Myocyte (in vitro differentiated cells): ENCODE measurements at places on chromosomes 4 and X.
A peak's percentile ranks its signal among the peaks of the same experiment; 100 is the strongest.

DNA sequence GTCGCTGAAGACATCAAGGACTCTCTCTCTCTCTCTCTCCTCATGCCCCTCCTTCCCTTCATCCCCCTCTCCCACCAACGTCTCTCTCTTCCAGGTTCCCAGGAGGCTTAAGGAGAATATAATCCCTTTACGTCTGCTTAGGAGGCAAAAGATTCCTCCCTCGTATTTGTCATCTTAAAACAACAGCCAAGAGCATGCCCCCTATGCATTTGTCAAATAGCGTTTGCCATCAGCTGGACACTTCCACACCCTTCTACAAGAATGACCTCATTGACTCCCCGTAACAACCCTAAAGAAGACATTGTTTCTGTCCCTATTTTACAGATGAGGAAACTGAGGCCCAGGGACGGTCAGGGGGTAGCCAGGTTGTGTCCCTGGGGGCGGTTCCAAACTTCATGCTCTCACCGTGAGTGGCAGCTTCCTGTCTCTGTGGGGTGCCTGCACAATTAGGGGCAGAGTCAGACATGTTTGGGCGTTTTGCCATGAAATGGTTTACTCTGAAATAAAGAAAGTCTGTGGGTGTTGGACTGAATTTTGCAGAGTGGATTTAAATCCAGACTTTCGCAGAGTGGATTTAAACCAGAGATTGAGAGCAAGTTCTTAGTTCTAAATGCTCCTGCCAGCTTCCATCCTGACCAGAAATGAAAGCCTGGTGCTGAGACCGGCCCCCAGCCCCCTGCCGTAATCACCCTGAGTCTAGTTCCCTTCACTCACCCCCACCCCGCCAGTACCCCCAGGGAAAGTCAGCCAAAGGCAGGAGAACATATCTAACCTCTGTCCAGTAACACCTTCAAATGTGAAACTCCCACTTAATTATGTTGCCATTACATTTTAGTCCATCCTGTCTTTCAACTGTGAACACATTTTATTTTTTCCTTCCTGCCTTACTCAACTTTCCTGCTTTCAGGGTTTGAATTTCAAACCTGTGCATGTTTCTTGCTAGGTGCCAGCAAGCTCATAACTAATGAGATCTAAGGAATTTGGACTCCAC lies 44.3 kb upstream of the TBL1X start:
- DNase-seq = no peak

GRCh38 chr4:104818579-104818978 lies 323.9 kb upstream of the CXXC4 start:
- no peak for DNase-seq

GRCh38 chr4:24690436-24690835 lies 104.9 kb upstream of the SOD3 start:
- DNase-seq = no peak

GRCh38 chr4:148634476-148634875 lies 192.3 kb upstream of the NR3C2 start:
- DNase-seq = peak; percentile 91

GRCh38 chr4:149825336-149825735 lies 9.7 kb upstream of the IQCM start:
- DNase-seq = no peak

- no peak for DNase-seq
Observed at GRCh38 chr4:180694875-180695274, 1548.3 kb upstream of the TENM3 start.

GRCh38 chrX:68998716-68999115 lies 166.5 kb downstream of the PJA1 start:
- DNase-seq = no peak

DNA sequence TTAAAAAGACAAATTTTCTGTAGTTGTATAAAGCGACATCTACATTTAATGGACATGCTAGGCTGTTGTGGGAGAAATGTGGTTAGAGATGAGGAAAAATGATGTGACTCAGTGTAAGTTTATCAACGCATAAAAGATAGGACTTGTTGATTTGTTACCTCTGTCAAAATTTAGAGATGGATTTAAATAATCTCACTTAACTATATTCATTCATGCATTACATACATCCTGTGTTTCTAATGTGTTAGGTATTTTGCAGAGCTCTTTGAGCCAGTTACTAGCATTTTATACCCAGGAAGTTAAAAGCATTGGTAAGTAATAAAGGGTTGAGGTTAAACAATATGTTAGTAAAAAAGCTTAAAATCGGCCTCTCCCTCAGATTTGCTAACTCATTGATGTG lies 34.3 kb downstream of the METAP1 start:
- DNase-seq = no peak

GRCh38 chr4:37139987-37140386 lies 104.6 kb upstream of the NWD2 start:
- no peak for DNase-seq

DNA sequence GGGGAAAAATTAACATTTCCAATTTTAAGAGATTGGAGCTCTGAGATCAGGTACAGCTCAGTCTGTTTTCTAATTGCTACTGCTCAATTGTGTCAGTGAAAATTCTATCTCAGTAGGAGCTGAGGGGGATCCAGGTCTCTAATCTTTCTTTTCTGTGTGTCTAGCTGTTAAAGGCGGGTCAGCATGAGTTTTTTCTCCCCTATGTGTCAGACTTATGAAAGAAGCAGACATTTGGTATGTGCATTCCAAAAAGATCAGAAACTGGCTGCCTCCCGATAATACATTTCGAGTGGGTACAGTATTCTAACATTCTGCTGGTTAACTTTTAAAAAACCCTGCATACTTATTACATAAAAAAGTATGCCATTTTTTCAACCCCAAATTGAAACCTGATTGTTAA lies 72.4 kb downstream of the PCDH7 start:
- no peak for DNase-seq

GRCh38 chr4:28792917-28793597 lies 1927.1 kb upstream of the PCDH7 start:
- DNase-seq = no peak

- no peak for DNase-seq
Observed at GRCh38 chr4:81930506-81931238, 443.1 kb downstream of the HNRNPD start.

DNA sequence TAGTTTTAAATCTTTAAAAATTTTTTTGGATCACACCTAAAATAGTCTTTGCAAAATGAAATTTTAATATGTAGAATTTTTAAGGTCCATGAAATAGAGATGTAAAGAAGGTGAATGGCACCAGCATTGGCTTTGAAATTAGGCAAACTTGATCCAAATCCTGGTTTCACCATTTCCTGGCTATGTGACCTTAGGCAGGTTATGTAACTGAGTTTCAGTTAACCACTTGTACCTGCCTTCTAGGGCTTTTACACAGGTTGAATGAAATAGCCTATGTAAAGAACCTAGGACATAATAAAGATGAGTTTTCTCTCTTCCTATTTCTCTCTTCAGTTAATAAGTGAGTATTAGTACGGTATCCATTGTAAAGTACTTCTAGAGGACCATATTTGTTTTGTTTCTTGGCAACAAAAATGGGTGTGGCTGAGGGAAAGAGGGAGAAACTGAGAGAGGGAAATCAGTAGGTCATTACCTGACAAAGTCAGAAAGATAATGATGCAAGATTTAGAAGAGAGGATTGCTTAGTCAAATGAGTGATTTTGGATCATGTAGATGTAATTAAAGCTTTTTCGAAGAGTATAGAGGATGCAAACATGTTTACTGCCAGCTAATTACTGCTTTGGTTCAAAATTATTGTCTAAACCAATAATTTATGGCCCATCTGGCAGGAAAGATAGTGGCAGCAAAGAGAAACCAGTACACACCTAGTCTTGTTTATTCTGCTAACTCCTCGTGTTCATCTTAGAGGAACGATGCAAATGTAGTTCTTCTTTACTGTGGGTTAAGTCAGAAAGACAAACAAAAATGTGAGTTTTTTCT lies 81.9 kb downstream of the PDLIM5 start:
- no peak for DNase-seq

DNA sequence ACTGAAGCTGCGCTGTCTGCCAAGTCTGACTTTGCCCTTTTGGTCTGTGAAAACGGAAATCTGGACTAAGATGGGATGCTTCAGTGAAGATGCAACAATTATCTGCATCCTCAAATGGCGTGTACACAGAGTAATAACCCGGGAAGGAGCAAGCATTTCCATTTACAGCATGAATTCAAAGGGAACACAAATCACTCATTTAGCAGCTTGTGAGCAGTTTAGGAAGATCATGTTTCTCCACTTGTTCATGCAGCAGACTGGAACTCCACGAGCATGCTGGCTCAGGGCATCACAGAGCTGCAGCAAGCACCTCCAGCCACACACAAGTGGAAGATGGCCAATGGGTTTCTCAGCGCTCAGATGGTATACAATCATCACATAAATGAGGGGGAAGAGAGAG lies 175.5 kb downstream of the NLGN4X start:
- DNase-seq = no peak

DNA sequence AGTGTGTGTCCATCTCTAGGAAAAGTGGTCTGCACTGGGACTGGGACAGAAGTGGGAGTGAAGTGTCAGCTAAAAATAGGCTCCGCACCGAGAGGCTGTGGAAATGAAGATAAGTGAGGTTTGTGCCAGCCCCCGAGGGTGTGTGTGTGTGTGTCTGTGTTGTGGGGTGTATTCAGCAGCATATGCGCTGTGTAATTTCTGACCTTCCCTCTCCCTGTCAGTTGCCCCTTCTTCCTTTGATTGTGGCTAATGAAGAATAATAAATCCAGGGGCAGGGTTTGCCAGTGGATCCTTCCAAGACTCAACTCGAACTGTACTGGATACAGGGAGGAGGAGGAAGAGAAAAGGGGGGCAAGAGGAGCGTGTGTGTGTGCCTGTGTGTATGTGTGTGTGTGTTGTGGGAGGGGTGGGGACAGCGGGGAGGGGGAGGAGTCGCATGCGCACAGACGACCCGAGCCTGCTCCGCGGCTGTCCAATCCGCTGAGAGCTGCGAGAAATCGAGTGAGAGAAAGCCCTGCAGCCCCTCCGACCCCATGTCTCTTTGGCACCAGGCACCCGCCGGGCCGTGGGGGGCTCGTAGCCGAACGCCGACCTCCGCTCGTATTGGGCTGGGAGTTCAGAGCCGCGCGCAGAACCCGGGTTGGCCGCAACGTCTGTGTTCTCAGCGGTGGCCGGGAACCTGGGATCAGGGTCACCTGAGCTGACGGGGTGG lies 916 bp upstream of the POU4F2 start:
- peak; percentile 8 for DNase-seq

DNA sequence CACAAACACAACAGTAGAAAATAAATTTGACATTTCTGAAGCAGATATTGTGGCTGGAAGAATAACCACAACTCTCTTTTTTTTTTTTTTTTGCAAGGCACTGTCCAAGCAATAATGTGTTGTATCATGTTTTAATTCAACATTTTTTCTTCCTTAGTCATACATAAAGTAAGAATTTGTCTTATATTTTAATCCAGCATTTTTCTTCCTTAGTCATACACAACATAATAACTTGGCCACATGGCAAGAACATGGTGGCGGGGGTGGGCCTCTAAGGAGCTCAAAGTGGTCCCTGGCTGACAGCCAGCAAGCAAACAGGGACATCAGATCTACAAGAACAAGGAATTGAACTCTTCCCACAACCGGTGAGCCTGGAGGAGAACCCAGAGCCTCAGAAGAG lies 20.2 kb downstream of the FBXW7 start:
- DNase-seq = peak; percentile 35

DNA sequence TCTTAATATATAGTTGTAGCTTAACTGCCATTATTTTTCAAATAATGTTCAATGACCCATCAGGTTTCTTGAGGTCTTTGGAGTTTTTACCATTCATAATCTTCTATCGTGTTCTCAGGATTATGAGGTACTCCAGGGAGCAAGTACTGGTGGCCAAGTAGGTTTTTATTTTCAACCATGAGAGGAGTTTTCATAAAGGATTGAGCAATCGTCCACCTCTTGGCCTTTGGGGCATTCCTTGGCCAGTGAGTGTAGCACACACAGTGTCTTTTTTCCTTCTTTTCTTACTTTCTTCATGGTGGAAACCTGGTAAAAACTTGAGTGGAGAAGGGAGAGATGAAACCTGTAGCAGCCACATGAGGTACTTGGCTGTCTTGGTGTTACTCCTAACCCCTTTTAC lies 567.0 kb upstream of the NR3C2 start:
- no peak for DNase-seq

DNA sequence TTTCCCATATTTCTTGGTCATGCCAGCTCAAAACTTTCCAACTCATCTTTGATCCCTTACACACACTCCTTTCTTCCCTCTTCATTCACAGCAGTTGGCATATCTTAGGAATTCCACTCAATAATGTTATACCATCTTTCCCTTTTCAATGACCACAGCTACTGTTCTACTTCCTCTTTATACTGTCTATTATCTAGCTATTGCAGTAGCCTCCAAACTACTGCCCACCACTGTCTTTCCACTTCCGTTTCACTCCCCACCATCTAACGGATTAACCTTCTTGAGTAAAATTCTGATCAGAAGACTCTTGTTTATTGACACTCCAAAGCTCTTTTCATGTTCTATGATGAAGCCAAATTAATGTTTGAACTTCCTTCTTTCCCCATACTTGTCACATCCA lies 55.8 kb downstream of the ADAMTS3 start:
- DNase-seq = no peak

DNA sequence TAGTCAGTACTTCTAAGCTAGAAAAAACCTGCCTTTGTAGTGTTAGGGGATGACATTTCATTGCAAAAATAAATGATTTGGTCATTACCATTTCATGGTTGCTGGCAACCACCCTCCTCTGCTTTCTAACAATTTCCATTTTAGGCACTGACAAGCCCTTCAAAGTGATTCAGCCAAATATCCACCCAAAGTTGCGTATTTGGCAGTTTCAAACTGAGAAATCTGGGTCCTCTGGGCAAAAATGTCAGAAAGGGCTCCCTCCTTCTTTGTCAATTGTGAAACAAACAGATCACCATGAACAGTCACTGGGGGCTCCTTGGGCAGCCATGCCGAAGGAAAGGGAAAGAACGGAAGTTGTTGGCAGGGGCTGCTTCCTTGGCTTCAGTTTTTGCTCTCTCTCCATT lies 33.0 kb downstream of the PLAC1 start:
- no peak for DNase-seq

- no peak for DNase-seq
Observed at GRCh38 chr4:8699063-8699385, 106.5 kb downstream of the CPZ start.

GRCh38 chr4:77433418-77433733 lies 172.2 kb upstream of the CXCL13 start:
- peak; percentile 76 for DNase-seq

GRCh38 chrX:49237060-49237459 lies 1.8 kb downstream of the CCDC22 start:
- no peak for DNase-seq

DNA sequence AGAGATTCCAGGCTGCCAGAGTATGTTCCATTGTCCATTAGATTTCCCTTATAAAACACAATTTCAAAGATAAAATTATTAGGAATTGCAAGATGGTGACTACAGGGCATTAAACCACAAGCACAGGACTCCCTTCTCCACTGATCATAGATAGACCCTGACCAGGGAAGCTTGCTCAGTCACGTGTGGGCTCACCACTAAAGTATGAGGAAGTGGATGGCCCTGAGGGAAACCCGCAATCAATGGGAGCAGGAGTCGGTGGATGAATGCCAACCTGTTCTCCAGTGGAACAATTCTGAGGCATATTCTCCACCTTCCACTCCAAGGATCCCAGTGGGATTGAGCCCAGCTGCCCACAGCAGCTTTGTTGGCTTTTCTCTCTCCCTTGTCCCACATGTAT lies 515.7 kb downstream of the BCOR start:
- DNase-seq = no peak
